ENCODE measurements at places on chromosomes 6 and 20.

DNA sequence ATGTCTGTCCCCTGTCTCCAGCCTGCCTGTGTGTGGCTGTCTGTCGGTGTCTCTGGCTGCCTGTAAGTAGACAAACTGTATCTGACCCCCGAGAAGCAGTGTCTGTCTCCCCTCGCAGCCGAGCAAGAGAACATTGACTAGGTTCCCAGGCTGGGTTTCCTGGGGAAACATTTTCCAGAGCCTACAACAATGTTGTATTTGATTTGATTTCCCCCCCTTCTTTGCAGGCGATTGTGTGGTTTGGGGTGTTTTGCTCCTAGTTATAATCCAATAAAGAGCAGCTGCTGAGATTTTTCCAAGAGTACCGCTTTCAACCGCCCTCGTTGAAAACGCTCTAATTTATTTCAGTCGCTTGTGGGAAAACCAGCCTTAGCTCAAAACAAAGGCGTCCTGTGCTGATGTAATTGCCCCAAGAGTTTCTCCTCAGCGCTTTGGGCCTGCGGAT, 92.6 kb downstream of the CDC5L start:
- DNase-seq, result no peak

- DNase-seq, result no peak
These were observed 6.7 kb upstream of the TEAD3 start for GRCh38 chr6:35503534-35503933.

DNA sequence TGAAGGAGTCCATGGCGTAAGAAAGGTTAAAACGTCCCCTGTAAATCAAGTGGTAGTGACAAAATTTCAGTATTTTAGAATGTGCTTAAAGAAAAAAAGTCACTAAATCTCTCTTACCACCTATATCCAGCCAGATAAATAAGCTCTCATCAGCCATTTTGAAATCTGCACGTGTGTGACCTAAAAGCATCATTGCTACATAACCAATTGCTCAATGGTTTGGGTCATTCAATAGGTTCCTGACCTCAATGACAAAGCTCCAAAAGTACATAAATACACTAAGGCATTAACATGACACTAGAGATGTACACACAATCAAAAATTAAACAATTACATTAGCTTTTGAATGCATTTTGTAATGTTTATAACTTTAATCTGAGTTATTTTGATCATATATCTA, 272.4 kb downstream of the GMDS start:
- no peak for DNase-seq

DNA sequence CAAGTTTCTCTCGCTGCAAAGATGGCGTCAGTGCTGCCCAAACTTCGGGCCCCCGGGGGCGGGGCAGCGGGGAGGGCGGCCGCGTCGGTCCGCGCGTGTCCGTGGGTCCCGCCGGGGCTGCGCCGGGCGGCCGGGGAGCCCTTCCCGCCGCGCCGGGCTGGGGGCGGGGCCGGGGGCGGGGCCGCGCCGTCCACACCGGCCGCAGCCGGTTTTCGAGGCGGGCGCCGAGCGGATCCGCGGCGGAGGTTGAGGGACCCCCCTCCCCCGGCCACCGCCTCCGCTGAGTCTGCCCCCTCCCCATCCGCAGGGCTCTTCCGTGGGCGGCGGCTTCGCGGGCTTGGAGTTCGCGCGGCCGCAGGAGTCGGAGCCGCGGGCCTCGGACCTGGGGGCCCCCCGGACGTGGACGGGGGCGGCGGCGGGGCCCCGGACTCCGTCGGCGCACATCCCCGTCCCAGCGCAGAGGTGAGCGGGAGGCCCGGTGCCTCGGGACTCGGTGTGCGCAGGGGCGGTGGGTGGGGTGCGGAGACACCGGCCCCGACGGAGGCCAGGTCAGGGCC, 572 bp downstream of the SLC2A4RG start:
- DNase-seq, result peak; percentile 76

DNA sequence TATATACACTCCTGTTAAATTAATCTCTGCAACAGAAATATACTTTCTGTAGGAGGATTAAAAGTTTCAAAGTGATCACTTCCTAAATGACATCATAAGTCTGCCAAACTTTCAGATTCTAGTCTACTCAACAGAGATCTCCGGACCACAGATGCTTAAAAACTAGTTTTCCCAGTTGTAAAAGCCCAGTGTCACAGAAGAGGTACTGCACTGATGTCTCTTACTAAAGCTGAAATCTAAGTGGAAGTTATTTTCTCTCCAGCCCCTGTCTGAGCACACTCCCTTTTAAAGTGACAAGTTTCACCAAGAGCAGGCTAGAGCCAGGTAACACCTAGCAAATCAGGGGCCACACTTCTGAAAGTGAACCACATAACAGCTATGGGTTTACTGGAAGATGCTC, 71.6 kb upstream of the DST start:
- no peak for DNase-seq

GRCh38 chr6:147648916-147649315, 140.4 kb downstream of the SAMD5 start:
- DNase-seq, result peak; percentile 57

DNA sequence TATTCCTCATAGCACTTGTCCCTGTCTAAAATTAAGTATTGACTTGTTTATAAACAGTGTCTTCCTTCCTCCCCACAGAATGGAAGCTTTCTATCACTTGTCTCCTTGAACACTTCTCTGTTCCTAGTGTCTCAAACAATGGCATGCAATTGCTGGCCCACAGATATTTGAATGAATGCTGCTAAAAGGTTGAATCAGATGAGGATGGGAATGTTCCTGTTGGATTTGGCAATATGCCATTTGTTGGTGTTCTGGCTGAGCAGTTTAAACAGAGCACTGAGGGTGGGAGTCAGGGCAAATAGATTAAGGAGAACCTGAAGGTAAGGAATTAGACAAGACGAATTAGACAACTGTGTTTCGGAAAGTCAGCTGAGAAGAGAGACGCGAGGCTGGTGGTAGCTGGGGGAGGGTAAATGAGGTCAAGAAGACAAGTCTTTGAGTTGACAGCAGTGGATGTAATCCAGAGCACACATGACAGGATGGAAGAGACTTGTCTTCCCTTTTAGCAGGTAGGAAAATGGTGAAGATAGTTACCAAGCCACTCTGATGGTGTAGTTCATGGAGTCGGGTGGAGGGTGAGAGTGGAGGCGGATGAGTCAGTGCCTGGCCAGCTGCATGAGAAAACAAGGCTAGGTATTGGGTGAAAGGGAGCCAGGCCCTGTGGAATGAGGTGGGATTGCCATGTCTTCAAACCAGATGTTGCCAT, 58.3 kb upstream of the GNRH2 start:
- DNase-seq, result peak; percentile 58

DNA sequence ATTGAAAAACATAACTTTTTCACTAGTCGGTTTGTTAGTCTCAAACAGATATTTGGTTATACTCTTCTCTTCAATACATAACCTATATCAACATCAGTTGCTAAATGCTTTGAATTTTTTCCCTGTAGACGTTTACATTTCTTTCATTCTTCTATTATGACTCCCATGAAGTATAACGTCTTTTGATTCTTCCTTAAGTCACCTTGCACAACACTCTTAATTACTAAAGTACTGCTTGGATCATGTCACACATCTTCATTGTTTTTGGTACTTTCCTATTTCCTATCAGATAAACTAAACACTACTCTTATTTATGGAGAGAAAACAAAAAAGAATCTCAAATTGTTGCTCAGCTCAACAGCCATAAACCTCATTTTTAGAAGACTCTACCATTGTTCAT, 23.0 kb upstream of the BMP5 start:
- no peak for DNase-seq

GRCh38 chr20:57445774-57446173, 54.6 kb downstream of the RBM38 start:
- DNase-seq, result no peak

DNA sequence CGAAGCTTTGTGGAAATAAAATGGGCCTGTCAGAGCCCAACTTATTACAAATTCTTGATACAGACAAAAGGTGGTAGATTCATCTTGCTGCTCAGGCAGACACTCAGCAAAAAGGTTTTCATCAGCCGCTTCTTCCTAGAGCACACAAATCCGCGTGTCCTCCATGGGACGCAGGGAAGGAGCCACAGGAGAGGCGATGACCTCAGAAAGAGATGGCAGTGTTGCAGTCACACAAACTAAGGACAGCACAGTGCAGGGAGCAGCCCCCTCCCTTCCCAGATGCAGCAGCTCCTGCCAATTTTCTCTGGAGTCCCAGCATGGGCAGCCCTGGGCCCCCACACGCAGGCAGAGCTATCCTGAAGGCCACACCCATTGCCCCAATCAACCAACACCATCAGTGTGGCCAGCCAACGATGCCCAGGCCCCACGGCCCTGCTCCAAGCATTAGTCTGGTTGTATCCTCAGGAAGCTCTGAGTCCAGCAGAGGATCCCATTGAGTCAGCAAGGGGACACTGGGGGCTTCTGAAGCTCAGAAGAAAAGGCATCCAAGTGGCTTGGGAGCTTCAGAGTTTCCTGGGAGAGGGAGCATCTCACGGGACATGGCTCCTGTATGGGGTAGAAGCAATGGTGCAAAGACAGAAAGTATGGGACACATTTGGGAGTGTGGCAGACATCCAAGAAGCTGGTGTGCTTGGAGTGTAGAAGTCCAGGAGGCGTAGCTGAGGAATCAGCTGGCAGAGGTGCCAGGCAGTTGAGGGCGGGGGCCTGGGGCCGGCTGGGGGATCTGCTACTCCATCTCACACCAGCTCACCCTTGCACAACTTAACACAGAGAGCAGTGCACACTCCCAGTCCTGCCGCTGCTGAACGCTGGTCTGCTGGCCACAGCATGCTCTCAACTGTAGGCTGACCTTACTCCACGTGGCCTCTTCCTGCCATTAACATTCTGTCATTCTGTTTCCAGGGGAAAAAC, 142.1 kb upstream of the CST7 start:
- no peak for DNase-seq

GRCh38 chr6:13226071-13226470, 102.3 kb downstream of the TBC1D7 start:
- no peak for DNase-seq
